ENCODE measurements at places on chromosomes 16 and 17.

DNA sequence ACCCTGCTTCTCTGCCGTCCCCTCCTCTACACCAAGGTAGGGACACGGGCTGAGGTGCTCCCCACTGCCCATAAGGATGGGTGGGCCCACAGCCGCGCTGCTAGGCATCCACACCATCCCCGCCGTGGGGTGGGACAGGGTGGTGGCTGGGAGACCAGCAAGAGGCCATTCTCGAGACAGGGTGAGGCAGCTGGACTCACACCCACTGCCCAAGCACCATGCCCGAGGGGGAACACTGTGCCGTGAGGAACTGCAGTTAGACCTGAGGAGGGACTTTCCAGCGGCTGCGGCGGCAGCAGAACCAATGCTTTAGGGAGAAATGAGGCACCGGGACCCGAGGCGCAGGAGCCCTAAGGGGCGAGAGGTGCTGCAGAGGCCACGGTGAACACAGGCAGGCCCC, 13.3 kb downstream of the PKD1 start:
- no peak for DNase-seq

- DNase-seq, result no peak
These were observed 40.9 kb downstream of the PIK3R5 start for GRCh38 chr17:8924595-8924994.

DNA sequence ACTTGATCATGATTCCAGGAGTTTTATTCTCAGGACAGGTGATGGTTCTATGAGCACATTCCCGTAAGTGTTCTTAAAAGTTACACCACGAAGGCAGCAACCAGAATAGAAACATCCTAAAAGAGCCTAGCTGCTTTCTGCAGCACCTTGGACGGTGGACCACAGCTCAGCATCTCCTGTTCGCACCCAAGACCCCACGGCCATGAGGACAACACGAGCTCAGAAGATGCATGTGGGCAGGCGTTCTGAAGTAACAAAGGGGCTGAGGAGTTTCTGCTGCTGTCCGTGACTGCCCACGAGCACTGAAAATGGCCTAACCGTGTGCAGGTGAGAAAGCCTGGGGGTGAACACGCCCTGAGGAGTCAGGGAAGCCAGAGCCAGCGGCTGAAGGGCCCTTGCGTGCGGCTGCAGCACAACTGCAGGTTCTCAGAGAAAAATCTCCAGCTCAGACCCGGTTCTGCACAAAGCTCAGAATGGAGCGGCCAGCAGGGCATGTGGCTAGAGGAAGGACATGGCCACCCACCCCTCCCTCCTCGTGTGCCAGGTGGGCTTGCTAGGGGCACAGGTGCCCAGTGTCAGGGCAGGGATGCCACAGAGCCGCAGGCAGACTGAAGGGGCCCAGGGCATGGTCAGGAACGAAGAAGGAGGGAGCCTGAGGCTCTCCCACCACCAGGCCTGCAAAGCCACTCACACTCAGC, 10.8 kb upstream of the C16orf95 start:
- no peak for DNase-seq

DNA sequence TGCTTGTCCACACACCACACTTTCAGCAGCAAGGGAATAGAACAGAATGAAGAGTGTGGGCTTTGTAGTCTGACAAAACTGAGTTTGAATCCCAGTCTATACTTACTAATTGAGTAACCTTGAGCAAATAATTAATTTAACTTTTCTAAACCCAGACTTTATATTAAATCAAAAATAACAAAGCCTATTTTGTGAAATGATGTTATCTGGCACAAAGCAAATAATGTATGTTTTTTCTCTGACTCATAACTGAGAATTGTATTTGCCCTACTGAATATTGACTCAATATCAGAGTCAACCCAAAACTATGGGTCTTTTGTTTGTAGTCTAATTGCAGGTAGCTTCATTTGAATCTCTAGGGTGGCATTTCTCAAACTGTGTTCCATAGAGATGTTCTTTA, 77.9 kb upstream of the TANC2 start:
- DNase-seq, result no peak

DNA sequence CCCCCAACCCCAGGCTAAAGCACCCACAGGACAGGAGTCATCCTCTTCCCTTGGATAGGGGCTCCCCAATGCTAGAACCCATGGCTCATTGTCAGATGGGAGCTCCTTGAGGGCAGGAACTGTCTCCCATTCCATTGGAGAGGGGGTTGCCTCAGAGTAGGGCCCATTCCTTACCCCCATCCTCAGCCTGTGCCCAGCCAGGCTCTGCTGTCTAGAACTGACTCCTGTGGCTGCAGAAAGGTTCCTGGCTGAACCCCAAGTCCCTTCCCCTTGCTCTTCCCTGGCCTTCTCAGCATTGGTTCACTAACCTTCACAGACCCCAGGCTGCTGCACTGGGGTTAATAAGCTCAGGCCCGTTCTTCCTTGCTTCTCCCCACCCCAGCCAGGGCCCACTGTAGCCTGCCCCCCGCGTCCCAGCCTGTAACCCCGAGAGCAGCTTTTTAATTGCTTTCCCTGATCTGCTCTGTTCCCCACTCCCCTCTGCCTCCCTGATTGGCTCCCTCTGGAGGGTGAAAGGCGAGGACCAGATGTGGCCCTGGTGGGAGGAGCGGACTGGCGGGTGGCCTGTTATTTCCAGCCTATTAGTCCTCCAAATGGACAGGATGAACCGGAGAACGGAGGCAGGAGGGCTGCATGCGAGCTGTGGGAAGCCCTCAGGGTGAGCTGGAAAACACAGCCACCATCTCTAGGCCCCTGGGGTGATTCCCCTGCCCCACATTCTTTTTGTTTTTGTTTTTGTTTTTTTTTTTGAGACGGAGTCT, 6.0 kb upstream of the GFAP start:
- no peak for DNase-seq

DNA sequence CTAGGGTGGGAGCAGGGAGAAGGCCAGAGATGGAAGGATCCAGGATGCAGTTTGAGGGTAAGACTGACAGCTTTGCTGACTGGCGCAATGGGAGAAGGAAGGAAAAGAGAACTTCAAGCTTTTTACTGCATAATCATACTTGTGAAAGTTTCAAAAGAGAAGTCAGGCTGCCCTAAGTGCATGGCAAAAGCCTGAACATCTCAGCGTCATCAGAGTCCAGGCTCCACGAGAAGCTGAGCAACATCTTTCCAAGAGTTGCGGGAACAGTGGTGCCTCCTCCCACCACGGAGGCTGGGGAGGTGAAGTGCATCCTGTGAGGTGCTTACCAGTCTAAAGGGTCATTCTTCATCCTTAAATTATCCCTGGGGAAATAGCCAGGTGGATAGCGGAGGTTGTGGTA, 26.9 kb upstream of the SLC38A8 start:
- DNase-seq, result no peak

- no peak for DNase-seq
These were observed 39.0 kb upstream of the KCNJ2 start for GRCh38 chr17:70130289-70130688.
